ENCODE measurements at places on chromosomes 7 and 10. TPM values are rescaled to one million over a fixed set of nuclear protein-coding genes. Genes with fewer than 3 reads are reported as not detected.

Gene ACTR3C
- 4.3 TPM for polyA plus RNA-seq

Gene NKX2-3
- not detected for polyA plus RNA-seq

Gene NET1
- polyA plus RNA-seq: 13.2 TPM

Gene MYO3A
- not detected for polyA plus RNA-seq

Gene ELN
- not detected for polyA plus RNA-seq

Gene C7orf33
- polyA plus RNA-seq: not detected

Gene ADCYAP1R1
- polyA plus RNA-seq: not detected

Gene ARMH3
- polyA plus RNA-seq: 25.0 TPM

- no peaks in the 10 kb centered on the region for H3K27me3 ChIP-seq
- no peak for DNase-seq
- no peaks in the 10 kb centered on the region for H3K36me3 ChIP-seq
- H3K4me1 ChIP-seq: no peaks in the 10 kb centered on the region
Observed at GRCh38 chr10:45386657-45387056, 12.6 kb downstream of the ALOX5 start.

- peak; percentile 67 for DNase-seq
- H3K27me3 ChIP-seq: no peaks in the 10 kb centered on the region
- H3K36me3 ChIP-seq: no peaks in the 10 kb centered on the region
Observed at GRCh38 chr10:110221721-110222261, 14.4 kb downstream of the MXI1 start.

GRCh38 chr7:24963218-24963617, 16.8 kb downstream of the OSBPL3 start:
- no peak overlapping the region for H3K27ac ChIP-seq
- H3K36me3 ChIP-seq: no peaks in the 10 kb centered on the region
- H3K27me3 ChIP-seq: no peaks in the 10 kb centered on the region
- no peak for DNase-seq
- peaks cover 49% of the 10 kb centered on the region for H3K4me1 ChIP-seq
- no peak overlapping the region for H3K4me3 ChIP-seq

DNA sequence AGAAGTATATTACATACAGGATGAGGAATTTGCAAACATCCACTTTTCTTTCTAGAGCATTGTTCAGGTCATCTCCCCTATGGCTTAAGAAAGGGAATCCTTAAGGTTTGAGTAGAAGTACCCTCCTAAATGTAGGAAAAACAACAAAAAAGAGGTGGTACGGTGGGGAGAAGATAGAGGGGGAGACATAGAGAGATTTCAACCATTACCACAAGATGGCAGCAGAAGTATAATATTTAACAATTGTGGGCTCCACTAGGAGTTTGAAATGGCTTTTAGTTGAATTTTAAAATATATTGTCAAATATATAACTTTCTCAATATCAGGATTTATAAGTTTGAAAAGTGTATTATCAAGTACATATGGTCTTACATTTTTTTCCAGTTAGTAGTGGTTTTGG, 72.7 kb upstream of the PRKG1 start:
- H3K4me3 ChIP-seq: no peak overlapping the region
- no peak overlapping the region for H3K27ac ChIP-seq
- no peaks in the 10 kb centered on the region for H3K36me3 ChIP-seq
- peak; percentile 7 for DNase-seq
- H3K27me3 ChIP-seq: peaks cover 6% of the 10 kb centered on the region

- no peaks in the 10 kb centered on the region for H3K36me3 ChIP-seq
- DNase-seq: no peak
- H3K27ac ChIP-seq: no peak overlapping the region
- peaks cover 1% of the 10 kb centered on the region for H3K27me3 ChIP-seq
Observed at GRCh38 chr7:121178869-121179497, 149.8 kb upstream of the WNT16 start.

DNA sequence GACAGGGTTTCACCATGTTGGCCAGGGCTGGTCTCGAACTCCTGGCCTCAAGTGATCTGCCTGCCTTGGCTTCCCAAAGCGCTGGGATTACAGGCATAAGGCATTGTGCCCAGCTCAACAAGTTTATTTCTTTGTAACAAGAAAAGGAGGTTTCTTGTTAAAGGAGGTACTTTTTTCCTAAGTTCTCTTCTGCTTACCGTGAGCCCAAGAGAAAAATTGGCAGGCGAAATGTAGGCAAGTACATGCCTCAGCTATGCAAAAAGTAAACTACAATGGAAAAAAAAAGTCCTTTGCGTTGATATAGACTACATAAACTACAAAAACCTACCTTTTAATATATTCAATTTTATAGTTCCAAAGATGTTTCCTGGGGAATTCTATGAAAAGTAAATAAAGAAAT, 122.6 kb downstream of the DKK1 start:
- H3K36me3 ChIP-seq: no peaks in the 10 kb centered on the region
- no peaks in the 10 kb centered on the region for H3K27me3 ChIP-seq
- no peaks in the 10 kb centered on the region for H3K4me1 ChIP-seq
- DNase-seq: no peak
- H3K27ac ChIP-seq: no peak overlapping the region

GRCh38 chr7:37823557-37823956, 24.8 kb upstream of the NME8 start:
- H3K27me3 ChIP-seq: no peaks in the 10 kb centered on the region
- no peak overlapping the region for H3K4me3 ChIP-seq
- no peak overlapping the region for H3K27ac ChIP-seq
- no peak for DNase-seq

DNA sequence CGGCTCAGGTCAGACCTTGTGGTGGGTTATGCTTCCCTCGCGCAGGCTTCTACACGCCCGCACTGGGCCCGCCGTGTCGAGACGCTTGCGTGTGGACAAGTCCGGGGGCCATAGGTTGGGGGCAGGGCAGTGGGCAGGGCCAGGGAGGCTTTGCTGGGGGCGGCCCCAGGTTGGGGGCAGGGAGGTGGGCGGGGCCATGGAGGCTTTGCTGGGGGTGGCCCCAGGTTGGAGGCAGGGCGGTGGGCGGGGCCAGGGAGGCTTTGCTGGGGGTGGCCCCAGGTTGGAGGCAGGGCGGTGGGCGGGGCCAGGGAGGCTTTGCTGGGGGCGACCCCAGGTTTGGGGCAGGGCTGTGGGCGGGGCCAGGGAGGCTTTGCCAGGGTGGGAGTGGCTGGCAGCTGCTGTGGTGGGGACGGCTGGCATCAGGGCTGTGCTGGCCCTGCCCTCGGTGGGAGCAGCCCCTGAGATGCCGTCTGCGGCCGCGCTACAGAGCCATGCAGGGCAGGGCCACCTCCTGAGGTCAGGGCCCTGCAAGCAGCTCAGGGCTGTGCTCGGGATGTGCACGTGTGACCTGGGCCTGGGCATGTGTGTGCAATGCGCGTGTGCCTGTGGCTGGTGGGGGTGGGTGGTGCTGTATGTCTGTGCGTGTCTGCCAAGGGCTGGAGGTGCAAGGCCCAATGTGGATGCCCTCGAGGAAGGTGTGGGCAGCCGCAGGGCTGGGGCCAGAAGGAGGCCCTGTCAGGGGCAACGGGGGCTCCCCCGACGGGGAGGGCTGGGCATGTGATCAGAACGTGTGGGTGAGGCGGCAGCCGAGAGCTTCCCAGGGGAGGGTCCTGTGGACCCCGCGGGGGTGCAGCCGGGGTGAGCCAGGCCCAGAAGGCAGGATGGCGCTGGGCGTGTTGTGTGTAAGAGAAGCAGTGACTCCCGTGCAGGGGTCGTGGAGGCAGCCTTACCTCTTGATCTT, 72.5 kb upstream of the NKX6-2 start:
- H3K36me3 ChIP-seq: no peaks in the 10 kb centered on the region
- no peaks in the 10 kb centered on the region for H3K4me1 ChIP-seq
- H3K4me3 ChIP-seq: no peak overlapping the region
- H3K27ac ChIP-seq: no peak overlapping the region
- H3K27me3 ChIP-seq: no peaks in the 10 kb centered on the region

DNA sequence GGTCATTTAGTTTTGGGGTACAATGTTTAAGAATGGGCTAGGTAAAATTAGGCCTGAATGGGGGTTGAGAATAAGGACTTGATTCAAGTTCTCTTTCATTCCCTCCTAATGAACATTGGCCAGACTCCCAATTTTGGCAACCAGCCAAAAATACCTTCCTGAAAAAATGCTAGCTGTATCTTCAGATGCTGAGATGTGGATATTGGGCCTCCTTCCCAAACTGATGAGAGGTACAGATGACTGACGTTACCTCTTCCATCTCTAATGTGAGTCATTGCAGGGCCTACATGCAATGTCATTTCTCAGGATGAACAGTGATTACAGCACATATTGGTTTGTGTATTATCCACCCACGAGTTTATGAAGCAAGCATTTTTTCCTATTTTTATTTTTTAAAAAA, 151.6 kb downstream of the SND1 start:
- H3K36me3 ChIP-seq: peaks cover 13% of the 10 kb centered on the region
- no peak overlapping the region for H3K4me3 ChIP-seq
- no peak for DNase-seq
- peaks cover 3% of the 10 kb centered on the region for H3K4me1 ChIP-seq
- no peak overlapping the region for H3K27ac ChIP-seq
- no peaks in the 10 kb centered on the region for H3K27me3 ChIP-seq

- H3K27me3 ChIP-seq: no peaks in the 10 kb centered on the region
- no peak overlapping the region for H3K27ac ChIP-seq
- H3K4me1 ChIP-seq: no peaks in the 10 kb centered on the region
- H3K36me3 ChIP-seq: no peaks in the 10 kb centered on the region
- H3K4me3 ChIP-seq: no peak overlapping the region
- no peak for DNase-seq
Observed at GRCh38 chr10:43372765-43373361, 1.4 kb downstream of the FXYD4 start.

DNA sequence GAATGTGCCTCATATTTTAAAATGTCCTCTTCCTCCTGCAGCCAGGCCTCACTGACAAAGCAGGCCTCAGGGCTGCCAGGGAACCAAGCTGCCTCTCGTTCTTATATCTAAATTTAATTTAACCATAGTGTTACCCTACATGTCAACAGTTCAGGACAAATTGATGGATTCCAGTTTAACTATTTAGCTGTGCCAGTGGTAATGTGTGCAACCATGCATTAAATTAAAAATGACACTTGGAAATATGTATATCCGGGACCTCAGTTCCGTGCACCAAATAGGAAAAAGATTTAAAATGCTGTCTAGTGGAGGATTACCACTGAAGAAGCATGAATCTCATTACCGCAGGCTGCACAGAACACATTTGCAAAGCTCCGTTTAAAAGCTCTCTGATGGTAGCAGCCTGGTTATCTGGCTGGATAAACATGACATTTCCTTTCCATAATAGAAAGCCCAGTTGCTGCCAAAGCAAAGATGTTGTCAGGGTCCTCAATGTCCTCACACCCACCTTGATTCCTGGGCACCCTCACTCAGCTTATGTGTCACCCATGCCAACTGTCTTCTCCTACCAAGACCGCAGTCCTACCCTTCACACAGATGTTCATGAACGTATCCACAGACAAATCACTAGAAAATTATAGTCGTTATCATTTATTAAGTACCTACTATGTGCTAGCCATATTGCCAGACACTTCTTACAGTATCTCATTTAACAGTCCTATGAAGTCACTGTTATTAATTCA, 73.3 kb upstream of the FRMD4A start:
- no peak for DNase-seq
- no peak overlapping the region for H3K27ac ChIP-seq

- no peaks in the 10 kb centered on the region for H3K4me1 ChIP-seq
- H3K27me3 ChIP-seq: no peaks in the 10 kb centered on the region
- H3K36me3 ChIP-seq: peaks cover 75% of the 10 kb centered on the region
- no peak overlapping the region for H3K27ac ChIP-seq
Observed at GRCh38 chr10:97434055-97434454, 8.1 kb downstream of the PGAM1 start.

- H3K4me3 ChIP-seq: no peak overlapping the region
- H3K27ac ChIP-seq: no peak overlapping the region
- peaks cover 9% of the 10 kb centered on the region for H3K27me3 ChIP-seq
Observed at GRCh38 chr10:112986544-112987190, 36.6 kb downstream of the TCF7L2 start.

DNA sequence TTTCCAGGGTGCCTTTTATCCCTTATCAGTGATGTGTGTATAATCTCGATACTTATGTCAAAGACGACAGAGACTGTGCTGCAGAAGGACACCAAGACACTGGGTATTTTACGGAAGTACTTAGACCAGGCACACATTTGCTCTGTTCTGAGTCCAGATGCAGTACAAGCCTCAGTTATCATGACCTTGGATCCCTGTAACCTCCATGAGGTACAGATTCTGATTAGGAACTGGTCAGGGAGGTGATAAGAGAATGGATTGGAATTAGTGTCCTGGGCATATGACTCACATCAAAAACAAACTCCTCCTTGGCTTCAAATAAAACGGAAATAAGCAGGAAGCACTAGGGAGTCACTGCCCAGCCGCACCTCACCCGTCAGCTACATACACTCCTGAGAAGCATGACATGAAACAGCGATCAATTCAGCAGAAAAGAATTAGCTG, 146.5 kb downstream of the SFMBT2 start:
- no peak overlapping the region for H3K27ac ChIP-seq
- H3K36me3 ChIP-seq: no peaks in the 10 kb centered on the region
- DNase-seq: no peak
- H3K27me3 ChIP-seq: no peaks in the 10 kb centered on the region

- no peaks in the 10 kb centered on the region for H3K36me3 ChIP-seq
- peaks cover 5% of the 10 kb centered on the region for H3K27me3 ChIP-seq
- peak; percentile 67 for DNase-seq
- peak overlapping the region; percentile 90 for H3K27ac ChIP-seq
Observed at GRCh38 chr10:8052341-8052955, 2.0 kb upstream of the GATA3 start.
